ENCODE measurements at places on chromosomes 3 and 15. TPM values are rescaled to one million over a fixed set of nuclear protein-coding genes. Genes with fewer than 3 reads are reported as not detected.

Gene IMPG2
- polyA plus RNA-seq: 1.5 TPM

Gene TMOD2
- 6.6 TPM for polyA plus RNA-seq

Gene LTF
- 3.7 TPM for polyA plus RNA-seq

Gene SKOR1
- 0.67 TPM for polyA plus RNA-seq

Gene CLDN18
- polyA plus RNA-seq: 0.44 TPM

Gene TRA2B
- polyA plus RNA-seq: 163 TPM

Gene ISLR
- 152 TPM for polyA plus RNA-seq

DNA sequence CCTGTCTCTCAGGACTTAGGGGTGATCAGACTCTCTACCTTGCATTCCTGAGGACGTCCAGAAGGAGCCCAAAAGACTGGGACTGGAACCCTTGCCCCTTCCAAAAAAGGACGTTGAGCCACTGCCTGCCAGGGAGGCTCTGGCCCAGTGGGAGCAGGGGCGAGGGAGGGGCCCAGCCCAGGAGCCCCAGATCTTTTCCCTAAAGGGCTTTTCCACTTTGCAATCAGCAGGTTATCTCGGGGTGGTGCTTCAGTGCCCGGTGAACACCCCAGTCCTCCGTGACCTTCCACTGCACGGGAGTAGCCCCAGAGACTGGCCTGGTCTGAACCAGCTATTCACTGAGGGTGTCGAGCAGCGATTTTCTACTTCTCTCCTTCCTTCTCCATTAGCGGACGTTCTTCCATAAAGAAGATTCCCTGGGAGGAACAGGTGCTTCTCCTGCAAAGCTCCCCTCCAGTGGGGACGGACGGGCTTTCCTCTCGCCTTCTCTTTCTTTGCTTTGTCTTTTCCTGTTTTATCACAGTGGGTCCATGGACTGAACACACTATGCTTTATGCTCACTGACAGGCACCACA, 113.7 kb downstream of the CHSY1 start:
- no peak for DNase-seq

DNA sequence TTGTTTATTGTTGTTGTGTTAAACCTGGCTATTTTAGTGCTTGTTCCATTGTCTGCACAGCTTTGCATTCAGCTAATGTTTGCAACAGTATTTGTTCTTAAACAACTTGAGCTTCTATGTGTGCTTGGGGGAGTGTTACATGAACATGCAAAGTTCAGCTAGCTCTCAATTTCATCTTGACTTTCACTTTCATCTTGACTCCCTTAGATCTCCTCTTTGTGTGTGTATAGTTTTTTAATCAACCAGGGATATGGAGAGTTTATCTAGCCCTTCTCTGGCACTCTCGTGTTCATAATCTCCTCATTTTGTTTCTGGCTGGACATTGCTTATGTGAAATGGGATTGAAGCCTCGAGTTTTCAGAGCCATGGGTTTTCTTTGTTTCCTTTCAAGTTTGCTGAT, 212.4 kb upstream of the ZBTB20 start:
- no peak for DNase-seq

GRCh38 chr15:29792426-29793159, 29.7 kb downstream of the TJP1 start:
- DNase-seq: no peak

GRCh38 chr3:195065142-195065863, 205.7 kb downstream of the XXYLT1 start:
- no peak for DNase-seq

DNA sequence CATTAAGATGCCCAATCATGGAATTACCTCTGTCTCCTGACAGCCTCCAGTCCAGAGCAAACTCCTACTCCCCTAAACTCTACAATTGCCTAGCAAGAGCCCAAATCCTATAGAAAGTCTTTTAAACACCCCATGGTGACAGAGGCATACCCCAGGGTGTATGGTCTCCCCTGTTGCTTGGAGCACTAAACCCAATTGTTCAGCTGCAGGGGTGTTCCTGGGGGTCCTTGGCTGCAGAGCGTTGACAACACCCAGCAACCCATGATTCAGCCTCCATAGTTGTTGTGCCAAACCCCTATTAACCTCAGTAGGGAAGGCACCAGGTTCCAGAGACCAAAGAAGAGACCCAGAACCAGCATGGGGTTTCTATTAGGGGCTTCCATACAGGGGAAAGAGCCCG, 41.8 kb upstream of the NEDD4 start:
- DNase-seq: no peak

DNA sequence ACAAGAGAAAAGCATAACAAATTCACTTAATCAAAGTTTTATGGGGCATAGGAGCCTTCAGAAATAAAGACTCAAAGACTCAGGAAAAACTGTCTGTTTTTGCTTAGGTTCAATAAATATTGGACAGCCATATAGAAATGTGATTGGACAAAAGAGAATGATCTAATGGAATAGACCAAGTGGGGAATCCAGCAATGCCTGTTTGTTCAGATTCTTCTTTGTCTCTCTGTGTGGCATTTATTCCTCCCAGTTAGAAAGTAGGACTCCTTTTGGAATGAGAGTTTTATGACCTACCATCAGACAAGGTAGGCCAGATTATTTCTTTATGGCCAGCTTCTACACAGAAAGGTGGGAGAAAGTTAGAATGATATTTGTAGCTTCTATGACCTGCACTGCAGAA, 1460.1 kb downstream of the OTOL1 start:
- DNase-seq: no peak

GRCh38 chr15:85324202-85324601, 56.2 kb upstream of the AKAP13 start:
- DNase-seq: no peak

- DNase-seq: no peak
Measured at GRCh38 chr3:103389356-103389755, 954.5 kb downstream of the ZPLD1 start.

DNA sequence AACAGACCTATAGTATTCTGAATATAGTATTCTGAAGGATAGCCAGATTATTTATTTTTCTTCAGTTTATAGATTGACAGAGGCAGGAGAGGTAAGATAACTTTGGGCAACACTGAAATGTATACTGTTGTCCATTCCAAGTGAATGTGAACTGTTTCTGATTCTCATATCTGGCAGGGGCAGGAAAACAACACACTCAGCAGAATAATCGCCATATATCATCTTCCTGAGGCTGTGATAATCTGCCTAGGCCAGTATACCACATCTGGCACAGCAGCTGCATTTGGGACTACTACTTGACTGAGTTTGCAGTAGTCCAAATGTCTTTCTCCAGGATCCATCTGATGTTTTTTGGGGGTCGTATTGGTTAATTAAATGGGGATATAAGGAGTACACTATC, 22.4 kb upstream of the SETD2 start:
- DNase-seq: no peak

- DNase-seq: no peak
Measured at GRCh38 chr15:73564255-73564654, 68.9 kb downstream of the NPTN start.

DNA sequence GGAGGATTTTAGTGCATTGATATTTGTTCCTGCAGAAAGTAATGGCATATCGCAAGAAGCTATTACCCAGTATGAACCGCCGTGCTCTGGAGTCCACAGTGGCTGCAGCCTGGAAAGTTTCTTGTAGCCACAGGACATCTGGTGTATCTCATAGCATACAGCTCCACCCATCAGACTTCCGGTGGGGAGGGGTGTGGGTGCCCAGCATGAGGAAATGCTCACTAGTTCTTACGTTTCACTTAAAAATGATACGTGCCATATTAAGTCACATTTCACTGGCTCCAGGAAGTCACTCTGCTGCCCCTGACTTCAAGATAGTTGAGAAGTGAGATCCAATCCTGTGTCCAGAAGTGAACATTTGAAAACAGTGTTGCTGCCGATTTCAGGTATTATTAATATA, 990.4 kb downstream of the GBE1 start:
- DNase-seq: no peak

DNA sequence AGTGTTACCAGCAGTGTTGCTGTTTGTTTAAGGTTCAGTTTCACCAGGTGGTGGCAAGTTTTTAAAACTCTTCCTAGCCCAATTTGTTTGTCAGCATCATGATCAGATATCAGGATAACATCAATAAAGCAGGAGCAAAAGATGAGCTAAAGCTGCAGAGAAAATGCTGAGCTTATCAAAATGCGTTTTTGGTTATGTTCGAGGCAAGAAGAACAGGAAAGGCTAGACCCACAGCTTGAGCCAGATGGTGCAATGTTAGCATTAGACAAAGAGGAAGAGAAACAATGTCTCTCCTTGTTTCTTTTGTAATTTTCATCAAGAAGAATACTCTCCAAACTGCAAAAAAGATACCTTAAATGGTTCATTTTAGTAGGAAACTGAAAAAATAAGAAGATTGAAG, 66.2 kb downstream of the THRB start:
- DNase-seq: no peak

Data from hindlimb muscle (tissue), 1 donor.